ENCODE measurements at places on chromosomes 12 and 14.

DNA sequence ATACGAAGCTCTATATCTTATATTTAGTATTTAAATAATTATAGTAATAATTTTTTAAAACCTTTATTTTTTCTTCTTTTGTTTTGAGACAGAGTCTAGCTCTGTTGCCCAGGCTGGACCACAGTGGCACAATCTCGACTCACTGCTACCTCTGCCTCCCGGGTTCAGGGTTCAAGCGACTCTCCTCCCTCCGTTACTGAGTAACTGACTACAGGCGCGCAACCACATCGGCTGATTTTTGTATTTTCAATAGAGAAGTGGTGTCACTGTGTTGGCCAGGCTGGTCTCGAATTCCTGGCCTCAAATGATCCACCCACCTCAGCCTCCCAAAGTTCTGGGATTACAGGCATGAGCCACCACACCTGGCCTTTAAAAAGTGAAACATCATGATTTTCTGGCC is 13.0 kb upstream of the WNK1 start:
- DNase-seq, result no peak

GRCh38 chr12:10121278-10121677 is 8.7 kb downstream of the CLEC7A start:
- DNase-seq, result no peak

DNA sequence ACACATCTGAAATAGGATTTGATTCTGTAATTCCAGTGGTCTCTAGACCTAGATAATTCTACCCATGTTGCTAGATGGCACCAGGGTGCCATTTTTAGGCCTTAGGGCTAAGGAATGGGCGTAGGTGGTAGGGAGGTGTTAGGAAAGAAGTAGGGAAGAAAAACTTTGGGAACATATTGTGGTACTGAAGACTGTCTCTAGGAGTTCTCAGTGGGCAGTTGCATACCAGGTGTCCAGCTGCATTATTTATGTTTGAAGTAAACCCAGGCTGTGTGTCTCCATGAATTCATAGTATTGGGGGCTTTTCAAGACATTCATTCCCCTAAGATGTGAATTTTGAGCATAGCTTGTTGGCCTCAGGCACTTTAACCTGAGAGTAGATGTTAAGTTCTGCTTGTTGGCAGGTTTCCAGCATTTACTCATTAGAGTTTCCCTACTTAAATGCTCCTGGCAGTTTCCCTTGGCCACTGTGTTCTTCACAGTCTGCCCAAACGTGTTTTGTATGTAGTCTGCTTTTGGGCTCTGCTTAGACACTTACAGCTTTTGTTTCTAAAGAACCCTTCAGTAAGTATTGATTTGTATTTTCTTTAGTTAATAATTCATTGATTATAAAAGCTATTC is 31.5 kb upstream of the CCT2 start:
- no peak for DNase-seq

- DNase-seq, result no peak
These were observed 55.1 kb upstream of the PIK3C2G start for GRCh38 chr12:18206198-18206597.

GRCh38 chr12:126425264-126425663 is 1360.0 kb downstream of the AACS start:
- DNase-seq, result no peak

- DNase-seq, result no peak
These were observed 96.2 kb upstream of the PTPRB start for GRCh38 chr12:70733385-70733784.

GRCh38 chr14:74506411-74506851 is 12.9 kb downstream of the ISCA2 start:
- DNase-seq, result no peak

DNA sequence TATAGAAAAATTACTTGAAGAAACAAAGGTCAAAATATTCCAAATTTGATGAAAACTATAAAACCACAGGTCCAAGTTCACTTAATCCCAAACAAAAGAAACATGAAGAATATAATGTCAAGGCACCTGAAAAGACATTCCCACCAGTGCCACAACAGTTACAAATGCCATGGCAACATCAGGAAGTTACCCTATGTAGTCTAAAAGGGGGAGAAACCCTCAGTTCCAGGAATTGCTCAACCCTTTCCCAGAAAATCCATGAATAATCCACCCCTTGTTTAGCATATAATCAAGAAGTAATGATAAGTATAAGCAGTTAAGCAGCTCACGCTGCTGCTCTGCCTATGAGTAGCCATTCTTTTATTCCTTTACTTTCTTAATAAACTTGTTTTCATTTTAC is 3.8 kb upstream of the ACTR10 start:
- DNase-seq, result no peak

GRCh38 chr12:16421806-16422205 is 74.4 kb downstream of the MGST1 start:
- no peak for DNase-seq

Measured in stimulated activated naive CD4-positive, alpha-beta T cell treated with Interleukin-2 at 50 U/mL for 16 hours (primary cell).